CD8-positive, alpha-beta memory T cell (primary cell): ENCODE measurements at places on chromosomes 5 and 9. TPM values are rescaled to one million over a fixed set of nuclear protein-coding genes. Genes with fewer than 3 reads are reported as not detected.

GRCh38 chr5:132321109-132321721 is 27.0 kb downstream of the SLC22A4 start:
- DNase-seq, result no peak

- DNase-seq, result no peak
Observed at GRCh38 chr5:74196233-74196632, 444.3 kb downstream of the ENC1 start.

DNA sequence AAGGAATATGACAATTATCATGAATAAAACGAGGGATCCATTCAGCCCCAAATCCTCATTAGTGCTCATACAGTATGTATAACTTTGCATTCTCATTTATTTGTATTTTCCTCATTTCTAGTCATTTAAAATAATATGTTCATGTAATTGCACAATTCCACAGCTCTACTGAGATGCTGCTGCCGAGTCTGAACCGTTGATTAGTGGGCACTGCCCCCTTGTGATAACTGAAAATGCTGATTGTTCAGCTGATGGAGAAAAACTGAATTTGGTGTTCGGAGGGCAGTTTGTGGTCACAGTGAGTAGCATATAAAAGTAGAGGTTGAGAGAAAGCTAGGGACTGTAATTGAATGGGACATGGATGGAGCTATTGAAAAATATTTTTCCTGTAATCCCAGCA is 12.2 kb upstream of the GPR151 start:
- DNase-seq, result no peak

GRCh38 chr5:170059221-170059620 is 46.5 kb upstream of the FOXI1 start:
- no peak for DNase-seq

DNA sequence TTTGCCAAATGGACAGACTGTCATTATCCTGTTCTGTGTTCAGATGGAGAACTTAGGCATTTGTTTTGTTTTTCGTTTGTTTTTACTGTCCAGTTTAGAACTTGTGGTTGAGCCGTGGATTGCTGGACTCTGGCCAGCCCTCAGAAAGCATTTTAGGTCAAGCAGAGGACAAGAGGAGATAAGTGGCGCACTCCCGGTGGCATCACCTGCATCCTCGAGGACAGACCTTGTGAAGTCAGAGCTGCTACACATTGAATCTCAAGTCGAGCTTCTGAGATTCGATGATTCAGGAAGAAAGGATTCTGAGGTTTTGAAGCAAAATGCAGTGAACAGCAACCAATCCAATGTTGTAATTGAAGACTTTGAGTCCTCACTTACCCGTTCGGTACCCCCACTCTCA is 8.9 kb downstream of the MTRR start:
- DNase-seq, result no peak

DNA sequence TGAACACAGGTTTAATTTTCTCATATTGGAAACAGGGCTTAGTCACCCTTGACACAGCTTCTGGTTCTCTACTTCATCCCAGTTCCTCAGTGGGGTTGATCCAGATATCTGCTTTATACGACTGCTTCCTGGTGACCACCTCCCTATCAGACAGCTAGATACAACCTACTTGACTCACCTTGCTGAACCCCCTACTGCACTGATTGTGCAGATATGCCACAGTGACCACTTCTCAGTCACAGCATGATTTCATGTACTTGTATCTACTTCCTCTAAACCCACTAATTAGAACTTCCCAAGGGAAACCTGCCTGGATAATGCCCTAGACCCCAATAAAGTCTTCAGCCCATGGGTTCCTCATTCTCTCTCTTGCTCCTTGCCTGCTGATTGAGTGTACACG is 18.4 kb upstream of the RFK start:
- DNase-seq, result no peak

- no peak for DNase-seq
Observed at GRCh38 chr5:14534773-14535172, 46.8 kb upstream of the OTULINL start.

- no peak for DNase-seq
Observed at GRCh38 chr9:8750639-8751051, 951.1 kb upstream of the DMAC1 start.

GRCh38 chr9:16289639-16290038 is 580.8 kb downstream of the BNC2 start:
- no peak for DNase-seq

Gene ANKRD18B
- not detected for polyA plus RNA-seq

GRCh38 chr9:81083067-81083466 is 606.3 kb downstream of the TLE1 start:
- no peak for DNase-seq

DNA sequence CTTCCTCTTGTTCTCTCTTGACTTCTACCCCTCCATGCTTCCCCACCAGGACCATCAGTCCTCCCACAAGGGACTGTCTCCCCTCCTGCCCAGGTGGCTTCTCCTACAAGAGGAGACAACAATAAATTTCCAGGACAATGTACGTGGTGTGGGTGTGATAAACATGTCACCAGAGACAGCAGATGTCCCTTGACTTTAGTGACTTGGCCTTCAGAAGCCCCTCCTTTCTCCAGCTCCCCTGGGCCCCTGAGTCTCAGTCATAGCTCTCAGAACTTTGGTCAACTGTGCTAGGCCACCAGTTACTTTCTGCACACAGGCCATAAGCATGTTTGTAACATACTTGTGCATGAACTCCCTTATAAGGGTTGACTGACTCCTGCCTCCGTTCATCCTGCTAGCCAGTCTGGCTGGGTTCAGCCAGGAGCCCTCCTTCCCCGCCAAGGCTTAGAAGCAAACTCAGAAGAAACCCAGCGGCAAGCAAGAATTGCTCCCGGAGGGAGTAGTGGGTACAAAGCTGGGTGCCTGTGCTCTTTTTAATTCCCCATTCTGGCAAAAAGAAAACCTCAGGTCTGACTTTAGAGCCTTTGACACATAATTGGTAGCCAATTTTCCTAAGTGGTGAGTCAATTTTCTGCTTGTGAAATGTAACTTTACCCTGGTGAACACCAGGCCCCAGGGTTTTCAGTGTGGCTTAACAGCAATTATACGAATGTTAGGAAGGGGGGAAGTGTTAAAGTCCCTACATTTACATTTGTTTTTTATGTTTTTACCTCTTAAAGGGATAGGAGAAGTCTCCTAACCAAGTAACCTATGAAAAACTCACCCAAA is 49.2 kb downstream of the EBF1 start:
- no peak for DNase-seq

DNA sequence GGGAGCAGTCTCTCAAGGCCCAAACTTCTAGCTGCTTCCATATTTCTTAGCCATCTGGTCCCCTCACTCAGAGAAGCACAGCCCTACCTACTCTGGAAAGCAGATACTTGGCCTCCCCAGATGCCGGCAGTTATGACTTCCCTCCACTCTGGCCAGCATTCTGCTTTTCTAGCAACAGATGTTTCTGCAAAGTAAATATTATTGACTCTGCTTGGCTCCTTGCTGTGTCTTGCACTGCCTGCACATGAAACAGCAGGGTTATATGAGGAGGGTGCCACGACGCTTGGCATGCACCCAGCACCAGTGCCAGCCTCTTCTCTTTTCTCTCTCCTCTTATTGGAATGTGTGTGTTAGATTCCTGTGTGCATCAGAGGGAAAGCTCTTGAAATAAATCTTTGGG is 99.7 kb downstream of the ARHGAP26 start:
- DNase-seq, result no peak

GRCh38 chr5:3741374-3741770 is 145.7 kb downstream of the IRX1 start:
- DNase-seq, result no peak

- peak; percentile 76 for DNase-seq
Observed at GRCh38 chr9:124774129-124774978, 2.6 kb upstream of the OLFML2A start.

Gene HDHD3
- polyA plus RNA-seq, result 39.6 TPM

- no peak for DNase-seq
Observed at GRCh38 chr5:88251048-88251711, 17.5 kb downstream of the TMEM161B start.

DNA sequence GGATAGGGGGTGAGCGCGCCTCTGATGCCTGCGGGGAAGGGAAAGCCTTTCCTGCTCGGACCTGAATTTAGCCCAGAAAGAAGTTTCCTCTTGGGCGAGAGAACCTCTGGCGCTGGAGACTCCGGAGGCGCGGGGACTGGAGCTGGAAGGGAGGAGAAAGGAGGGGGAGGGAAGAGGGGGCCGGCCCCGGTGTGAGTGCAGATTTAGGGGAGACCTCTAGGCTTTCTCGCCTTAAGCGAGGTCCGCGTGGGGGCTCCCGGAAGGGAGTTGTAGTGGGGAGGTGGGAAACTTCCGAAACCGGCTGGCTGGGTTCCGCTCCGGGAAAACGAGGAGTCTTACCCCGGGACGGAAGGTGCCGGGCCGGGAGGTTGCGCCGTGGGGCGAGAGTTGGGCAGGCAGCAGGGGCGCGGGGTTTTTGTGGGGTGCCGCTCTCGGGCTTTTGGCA is 1.3 kb downstream of the PCSK5 start:
- DNase-seq, result no peak

DNA sequence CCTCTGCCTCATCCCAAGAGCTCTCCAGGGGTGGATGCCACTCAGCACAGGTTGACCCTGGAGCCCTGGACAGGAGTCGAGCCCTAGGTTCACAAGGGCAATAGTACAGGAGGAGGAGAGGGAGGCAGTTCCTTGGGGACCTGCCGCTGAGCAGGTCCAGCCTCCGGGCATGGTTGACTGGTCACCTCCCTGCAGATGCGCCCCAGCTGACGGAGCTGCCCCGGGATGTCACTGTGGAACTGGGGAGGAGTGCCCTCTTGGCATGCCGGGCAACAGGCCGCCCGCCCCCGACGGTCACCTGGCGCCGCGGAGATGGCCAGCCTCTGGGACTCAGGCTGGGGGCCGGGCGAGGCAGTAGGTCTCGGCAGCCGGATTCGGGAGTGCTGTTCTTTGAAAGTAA is 53.7 kb downstream of the HMCN2 start:
- DNase-seq, result no peak

Gene BOD1
- polyA plus RNA-seq, result 17.1 TPM

Gene PCDHA12
- polyA plus RNA-seq, result not detected

Gene PRRX2
- polyA plus RNA-seq, result not detected

- no peak for DNase-seq
Observed at GRCh38 chr9:111752455-111752854, 42.3 kb downstream of the SHOC1 start.

- DNase-seq, result no peak
Observed at GRCh38 chr5:10594591-10595210, 30.8 kb downstream of the ANKRD33B start.

DNA sequence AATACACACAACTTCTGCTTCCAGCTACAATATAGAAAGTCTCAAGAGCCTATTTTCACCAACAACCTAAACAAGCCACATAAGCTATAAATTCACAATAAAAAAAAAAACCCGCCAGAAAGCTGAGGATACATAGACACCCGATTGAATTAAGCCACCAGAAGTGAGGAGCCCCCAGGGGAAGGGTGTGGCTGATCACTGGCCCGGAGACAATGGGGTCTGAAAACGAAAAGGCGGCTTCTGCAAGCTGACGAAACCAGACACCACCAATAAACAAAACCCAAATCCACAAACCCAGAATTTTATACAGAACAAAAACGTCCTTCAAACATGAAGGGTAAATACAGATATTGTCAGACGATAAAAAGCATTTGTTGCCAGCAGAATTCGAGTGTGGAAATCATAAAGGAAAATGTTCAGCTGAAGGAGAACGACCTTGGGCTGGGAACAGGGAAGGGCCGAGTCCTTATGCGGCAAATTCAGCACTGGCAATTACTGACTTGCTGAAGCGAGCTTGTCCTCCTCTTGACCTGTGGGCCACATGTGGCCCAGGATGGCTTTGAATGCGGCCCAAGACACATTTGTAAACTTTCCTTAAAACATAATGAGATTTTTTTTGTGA is 39.6 kb upstream of the CEP72 start:
- no peak for DNase-seq

GRCh38 chr9:107489687-107490605 is at the start of gene KLF4:
KLF4 (minus strand) TSS chr9:107489769; CDS start chr9:107489172, 597 bp downstream.
- peak; percentile 16 for DNase-seq

DNA sequence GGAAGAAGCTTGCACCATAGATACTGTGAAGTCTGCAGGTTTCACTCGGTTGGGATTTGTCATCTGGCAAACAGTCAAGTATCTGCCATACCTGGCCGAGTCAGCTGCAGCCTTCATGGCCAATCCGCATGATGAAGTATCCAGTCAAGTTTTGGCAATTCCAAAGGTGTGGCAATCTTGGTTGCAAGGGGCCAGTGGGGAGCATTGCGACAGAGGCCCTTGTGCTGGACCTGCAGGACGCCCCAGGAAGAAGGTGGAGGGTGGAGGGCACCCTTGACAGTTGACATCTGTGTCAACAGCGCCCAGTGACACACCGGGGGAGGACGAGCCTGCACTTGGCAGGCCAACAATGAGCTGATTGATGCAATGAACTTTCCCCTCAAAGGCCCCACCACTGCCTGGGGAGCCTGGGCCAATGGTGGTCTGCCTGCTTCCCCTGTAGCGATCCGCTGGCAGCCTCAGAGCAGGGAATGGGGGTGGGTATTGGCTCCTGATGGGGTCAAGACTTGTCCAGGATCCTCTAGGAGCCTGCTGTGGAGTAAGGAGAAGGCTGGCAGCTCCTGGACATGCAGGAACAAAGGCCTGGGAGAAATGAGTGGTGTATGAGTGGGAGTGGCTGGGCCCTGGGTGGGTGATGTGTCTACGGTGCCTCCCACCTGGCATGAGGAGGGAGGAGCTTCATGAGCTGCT is 122.8 kb upstream of the PITX1 start:
- DNase-seq, result no peak

DNA sequence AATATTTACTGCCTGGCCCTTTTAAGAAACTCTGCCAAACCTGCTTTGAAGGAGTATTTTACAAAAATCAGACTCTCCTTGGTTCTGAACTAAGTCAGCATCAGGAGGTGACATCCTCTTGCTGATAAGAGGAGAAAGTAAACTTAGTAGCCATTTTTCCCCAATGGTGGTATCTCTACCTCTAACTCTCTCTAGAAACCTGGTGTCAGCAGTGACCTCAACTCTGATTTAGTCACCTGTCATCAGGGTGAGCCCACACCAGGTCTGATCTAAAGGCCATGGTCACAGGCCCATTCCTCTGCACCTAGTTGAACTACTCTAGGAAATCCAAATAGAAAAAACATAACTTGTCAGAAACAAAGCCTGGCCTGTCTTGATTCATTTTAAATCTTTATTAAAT is 4.2 kb downstream of the CARNMT1 start:
- no peak for DNase-seq

GRCh38 chr5:8560776-8561175 is 691.8 kb downstream of the MTRR start:
- no peak for DNase-seq

Gene SCAMP1
- polyA plus RNA-seq, result 36.2 TPM

Gene GRIA1
- not detected for polyA plus RNA-seq

Gene NR4A3
- 0.60 TPM for polyA plus RNA-seq

DNA sequence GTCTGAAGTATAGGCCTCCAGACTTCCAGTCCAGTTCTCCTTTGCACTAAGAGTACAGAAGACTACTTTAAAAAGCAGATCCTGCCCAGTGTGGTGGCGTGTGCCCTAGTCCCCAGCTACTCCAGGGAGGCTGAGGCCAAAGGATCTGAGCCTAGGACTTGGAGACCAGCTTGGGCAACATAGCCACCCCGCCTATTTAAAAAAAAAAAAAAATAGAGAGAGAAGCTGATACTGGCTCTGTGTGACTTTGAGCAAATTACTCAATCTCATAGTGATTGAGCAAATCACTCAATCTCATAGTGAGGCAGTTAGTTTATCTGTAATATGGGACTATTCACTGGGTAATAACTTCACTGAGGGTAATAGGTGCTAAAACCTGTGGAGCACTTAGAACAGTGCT is 43.6 kb upstream of the KDM4C start:
- DNase-seq, result no peak
